ENCODE measurements at places on chromosomes 3 and 15. TPM values are rescaled to one million over a fixed set of nuclear protein-coding genes. Genes with fewer than 3 reads are reported as not detected.
A peak's percentile ranks its signal among the peaks of the same experiment; 100 is the strongest.

GRCh38 chr3:41126961-41127360 is 72.3 kb upstream of the CTNNB1 start:
- H3K4me3 ChIP-seq: no peak overlapping the region
- H3K27me3 ChIP-seq: no peaks in the 10 kb centered on the region
- no peak for DNase-seq

DNA sequence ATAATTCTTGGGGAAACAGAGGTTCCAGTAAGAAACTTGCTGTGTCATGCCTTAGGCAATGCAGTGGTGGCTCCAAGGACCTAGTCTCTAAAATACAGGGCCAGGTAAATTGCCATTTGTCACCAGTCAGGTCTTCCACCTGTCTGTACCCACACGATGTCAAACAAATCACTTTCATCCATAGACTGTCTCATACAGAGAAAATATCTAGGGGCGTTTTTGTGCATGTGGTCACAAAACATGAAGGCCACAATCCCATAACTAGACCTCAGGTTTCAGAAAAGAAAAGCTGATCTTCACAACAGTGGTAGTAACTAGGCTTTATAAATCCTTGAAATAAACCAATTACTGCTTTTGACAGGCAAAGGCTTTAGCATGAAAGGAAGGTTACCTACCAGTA is 92.3 kb downstream of the SLC9A9 start:
- no peaks in the 10 kb centered on the region for H3K36me3 ChIP-seq
- no peak overlapping the region for H3K4me3 ChIP-seq

DNA sequence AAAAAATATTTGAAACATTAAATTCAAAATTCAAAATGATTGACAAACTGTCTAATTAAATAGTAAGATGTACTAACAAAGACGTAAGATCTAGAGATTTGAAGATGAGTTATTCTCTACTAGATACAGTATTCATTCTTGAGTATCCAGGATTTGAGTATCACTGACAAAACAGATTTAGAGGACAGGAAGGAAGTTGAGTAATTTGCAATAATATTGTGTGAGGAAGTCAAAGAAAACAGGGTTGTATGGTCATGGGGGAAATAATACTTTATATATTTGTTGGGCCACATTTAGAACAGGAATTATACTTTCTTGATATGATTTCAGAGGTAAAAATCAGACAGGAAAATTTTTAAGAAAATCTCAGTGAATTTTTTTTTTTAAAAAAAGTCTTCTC is 393.1 kb upstream of the CDIN1 start:
- H3K4me3 ChIP-seq: no peak overlapping the region
- DNase-seq: no peak
- H3K27ac ChIP-seq: no peak overlapping the region
- H3K36me3 ChIP-seq: no peaks in the 10 kb centered on the region
- no peaks in the 10 kb centered on the region for H3K27me3 ChIP-seq
- H3K4me1 ChIP-seq: no peaks in the 10 kb centered on the region

The TGM5 gene
- not detected for total RNA-seq

DNA sequence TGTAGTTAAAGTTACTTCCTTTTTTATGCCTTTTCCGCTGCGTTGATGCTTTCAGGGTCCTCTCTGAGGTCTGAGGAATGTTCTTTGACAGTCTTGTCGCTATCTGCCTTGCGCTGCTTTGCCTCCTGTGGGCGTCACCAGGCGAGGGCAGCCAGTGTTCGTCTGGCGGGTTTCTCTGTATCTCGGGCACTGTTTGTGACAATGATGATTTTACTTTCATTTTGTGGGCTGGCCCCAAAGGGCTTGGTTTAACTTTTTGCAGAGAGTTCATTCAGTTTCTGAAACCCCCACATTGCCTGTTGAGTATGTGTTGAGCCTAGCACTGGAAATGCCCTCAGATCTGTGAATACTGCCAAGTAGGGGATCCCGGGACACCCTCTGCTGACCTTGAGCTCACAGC is 24.6 kb upstream of the SACM1L start:
- H3K4me1 ChIP-seq: 0 out of 2 replicates have a peak, but pooled peaks cover 7% of the 10 kb centered on the region
- no peak for DNase-seq
- no peak overlapping the region for H3K4me3 ChIP-seq
- peaks cover 7% of the 10 kb centered on the region for H3K36me3 ChIP-seq
- no peaks in the 10 kb centered on the region for H3K27me3 ChIP-seq

DNA sequence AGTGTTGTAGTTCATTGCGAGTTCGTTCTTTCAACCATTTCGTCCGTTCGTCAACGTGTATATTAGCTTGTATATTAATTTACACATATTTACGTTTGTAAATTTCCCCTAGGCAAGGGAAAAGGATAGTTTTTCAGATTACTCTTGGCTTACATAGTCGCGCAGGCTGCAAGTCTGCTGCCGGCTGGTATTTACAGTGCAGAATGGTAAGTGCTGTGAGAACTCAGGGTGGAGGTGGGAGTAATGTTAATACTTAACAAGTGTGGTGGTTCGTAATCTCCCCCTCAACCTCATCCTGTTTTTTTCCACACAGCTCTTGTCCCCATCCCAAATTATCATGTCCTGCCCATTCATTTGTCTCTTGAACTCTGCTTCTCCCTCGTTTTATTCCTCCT is 766 bp downstream of the FAM98B start:
- peaks cover 7% of the 10 kb centered on the region for H3K4me1 ChIP-seq
- DNase-seq: no peak
- H3K4me3 ChIP-seq: peak overlapping the region; percentile 74
- peak overlapping the region; percentile 99 for H3K27ac ChIP-seq
- no peaks in the 10 kb centered on the region for H3K27me3 ChIP-seq

GRCh38 chr3:107881509-107881908 is 209.3 kb downstream of the CD47 start:
- no peaks in the 10 kb centered on the region for H3K27me3 ChIP-seq
- no peak overlapping the region for H3K4me3 ChIP-seq
- no peaks in the 10 kb centered on the region for H3K36me3 ChIP-seq
- no peak for DNase-seq

GRCh38 chr3:57826245-57826951 is 70.3 kb downstream of the SLMAP start:
- H3K27me3 ChIP-seq: no peaks in the 10 kb centered on the region
- no peaks in the 10 kb centered on the region for H3K36me3 ChIP-seq
- no peak overlapping the region for H3K4me3 ChIP-seq
- H3K27ac ChIP-seq: peak overlapping the region; percentile 3
- H3K4me1 ChIP-seq: peaks cover 56% of the 10 kb centered on the region
- DNase-seq: no peak

The TTLL13 gene
- total RNA-seq: not detected

All from GM23338 (cell line).